ENCODE measurements at places on chromosomes 16 and 17. TPM values are rescaled to one million over a fixed set of nuclear protein-coding genes. Genes with fewer than 3 reads are reported as not detected.
A peak's percentile ranks its signal among the peaks of the same experiment; 100 is the strongest.

Gene BTBD17
- not detected for total RNA-seq

Gene CDH15
- not detected for total RNA-seq

- no peak for DNase-seq
Measured at GRCh38 chr16:70698901-70699300, 13.0 kb upstream of the MTSS2 start.

DNA sequence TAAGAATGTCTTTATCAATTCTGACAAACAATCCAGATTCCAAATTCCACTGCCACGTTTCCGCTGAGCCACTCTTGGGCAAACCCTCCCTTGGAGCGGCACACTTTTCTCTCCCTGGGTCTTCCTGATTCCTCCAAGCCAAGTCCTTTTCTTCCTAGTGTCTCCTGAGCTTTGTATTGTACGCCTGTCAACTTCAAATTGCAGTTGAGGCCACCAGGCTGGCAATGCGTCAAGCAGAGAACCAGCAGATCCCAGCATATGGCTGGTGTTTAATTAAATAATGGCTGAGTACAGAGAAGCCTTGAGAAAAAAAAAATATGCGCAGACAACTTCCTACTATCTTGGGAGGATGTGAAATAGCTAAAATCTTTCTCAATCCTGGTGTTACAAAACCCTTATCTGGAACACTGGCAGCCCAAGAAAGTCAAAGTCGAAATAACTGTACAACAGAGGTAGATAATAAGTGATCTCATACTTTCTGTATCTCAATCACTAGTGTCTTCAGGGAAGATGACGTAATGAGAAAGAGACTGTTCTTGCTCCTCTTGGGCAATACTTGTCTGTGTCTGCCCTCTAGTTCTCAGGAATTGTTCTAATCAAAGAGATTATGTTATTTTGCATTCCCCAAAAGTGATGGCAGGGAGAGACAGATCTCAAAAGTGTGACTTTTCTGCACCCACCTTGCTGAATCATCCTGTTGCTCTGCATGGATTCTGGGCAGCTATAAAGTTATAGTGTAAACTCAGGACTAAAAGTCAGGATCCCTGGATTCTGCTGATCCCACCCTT lies 15.0 kb downstream of the SMIM36 start:
- no peak for DNase-seq

DNA sequence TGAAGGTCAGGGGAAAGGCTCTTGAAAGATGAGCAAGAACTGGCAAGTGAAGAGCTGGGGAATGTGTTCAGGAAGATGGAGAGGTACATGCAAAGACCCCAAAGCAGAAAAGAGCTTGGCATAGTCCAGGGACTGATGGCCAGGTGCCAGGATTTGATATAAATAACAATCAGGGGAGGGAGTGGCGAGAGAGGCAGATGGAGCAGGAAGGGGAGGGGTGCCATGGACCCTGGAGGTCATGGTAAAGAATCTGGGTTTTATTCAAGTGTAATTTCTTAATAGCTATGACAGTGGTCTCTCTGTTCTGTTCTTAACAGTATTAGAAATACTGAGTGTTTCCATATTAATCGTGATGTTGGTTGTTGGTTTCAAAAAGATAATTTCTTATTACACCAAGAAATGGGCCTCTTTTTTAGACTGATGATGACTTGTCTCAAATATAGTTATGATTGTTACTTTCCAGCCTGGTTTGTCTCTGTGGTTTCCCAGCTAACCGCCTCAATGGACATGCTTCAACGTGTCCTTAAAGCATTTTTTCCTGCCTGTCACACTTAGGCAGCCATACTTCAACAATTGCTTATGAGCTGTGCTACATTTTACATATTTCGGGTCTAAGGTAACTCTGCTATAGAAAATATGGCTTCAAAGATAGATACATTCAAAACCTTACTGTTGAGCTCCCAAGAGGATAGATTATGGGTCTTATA lies 49.4 kb downstream of the MYH10 start:
- DNase-seq = peak; percentile 5

DNA sequence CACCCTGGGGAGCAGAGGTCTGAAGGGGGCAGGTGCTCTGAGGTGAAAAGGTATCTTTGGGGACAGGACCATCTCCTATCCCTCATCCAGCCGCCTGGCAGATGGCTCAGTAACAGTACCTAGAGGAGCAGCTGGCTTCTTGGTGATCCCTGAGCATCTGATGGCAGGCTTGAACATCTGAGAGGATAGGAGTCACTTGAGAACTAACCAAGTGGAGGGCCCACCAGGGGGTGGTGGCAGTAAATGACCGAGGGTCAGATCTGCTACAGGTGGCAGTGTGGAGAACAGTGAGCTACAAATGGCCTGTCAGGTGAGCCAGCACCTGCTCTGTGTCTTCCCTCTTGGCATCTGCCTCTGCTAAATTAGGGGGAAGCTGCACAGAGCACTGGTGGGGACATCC lies 13.8 kb downstream of the HROB start:
- DNase-seq = no peak

DNA sequence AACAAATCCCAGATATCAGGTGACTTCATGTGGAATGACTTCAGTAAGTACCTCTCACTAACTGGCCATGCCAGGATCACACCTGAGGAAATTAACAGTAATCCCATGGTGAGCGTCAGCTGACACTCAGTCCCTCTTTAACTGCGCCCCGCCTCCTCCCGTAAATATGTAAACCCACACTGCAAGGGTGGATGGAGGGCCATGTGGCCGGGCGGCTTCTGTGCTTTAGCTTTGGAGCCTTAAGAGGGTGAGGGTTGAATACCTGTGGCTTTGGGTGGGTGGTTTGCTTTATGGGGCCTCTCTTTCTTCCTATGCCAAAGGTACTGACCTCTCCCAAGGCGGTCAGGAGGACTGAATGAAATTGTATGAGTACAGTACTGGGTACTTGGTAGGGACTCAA lies 141.7 kb downstream of the MRM1 start:
- DNase-seq = no peak

DNA sequence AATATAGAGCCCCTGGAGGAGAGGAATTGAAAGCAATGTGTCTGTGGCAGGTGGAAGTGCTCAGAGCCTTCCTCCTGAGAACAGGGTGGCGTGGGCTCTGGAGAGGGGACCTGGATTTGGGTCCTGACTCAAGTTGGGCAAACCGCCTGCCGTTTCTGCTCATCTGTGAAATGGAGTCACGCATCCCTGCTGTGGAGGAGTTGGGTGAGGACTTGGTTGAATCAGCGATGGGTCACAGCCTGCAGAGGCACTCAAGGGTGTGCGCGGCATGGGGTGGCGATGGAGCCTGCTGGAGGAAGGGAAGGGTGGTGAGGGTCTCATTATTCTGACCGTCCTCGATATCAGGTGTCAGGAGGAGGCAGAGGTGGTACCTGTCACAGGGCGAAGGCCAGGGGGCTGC lies 3.1 kb downstream of the ADAD2 start:
- peak; percentile 20 for DNase-seq

DNA sequence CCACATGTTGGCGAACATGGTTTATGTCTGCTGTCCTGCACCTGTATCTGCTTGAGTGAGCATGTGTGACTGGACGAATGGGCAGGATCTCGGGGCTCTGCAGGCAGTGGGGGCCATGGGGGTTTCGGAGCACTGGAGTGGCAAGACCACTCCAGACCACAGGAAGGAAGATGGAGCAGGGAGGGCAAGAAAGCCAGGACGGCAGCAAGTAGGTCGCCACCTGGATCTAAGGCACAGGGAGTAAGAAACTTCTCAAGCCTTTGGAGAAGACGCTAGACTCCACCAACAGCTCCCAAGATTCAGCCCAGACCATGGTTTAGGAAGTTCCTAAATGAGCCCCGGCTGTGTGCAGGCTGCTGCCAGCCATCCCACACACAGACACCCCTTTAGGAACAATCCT lies 32.8 kb upstream of the C16orf95 start:
- no peak for DNase-seq

Gene TMEM219
- 29.3 TPM for total RNA-seq

All from activated naive CD8-positive, alpha-beta T cell treated with anti-CD3 and anti-CD28 coated beads for 36 hours (primary cell).